ENCODE measurements at places on chromosomes 4 and X.

GRCh38 chr4:159552979-159553768, 450.3 kb downstream of the RAPGEF2 start:
- no peak for DNase-seq

GRCh38 chr4:151961456-151961855, 200.6 kb upstream of the GATB start:
- no peak for DNase-seq

DNA sequence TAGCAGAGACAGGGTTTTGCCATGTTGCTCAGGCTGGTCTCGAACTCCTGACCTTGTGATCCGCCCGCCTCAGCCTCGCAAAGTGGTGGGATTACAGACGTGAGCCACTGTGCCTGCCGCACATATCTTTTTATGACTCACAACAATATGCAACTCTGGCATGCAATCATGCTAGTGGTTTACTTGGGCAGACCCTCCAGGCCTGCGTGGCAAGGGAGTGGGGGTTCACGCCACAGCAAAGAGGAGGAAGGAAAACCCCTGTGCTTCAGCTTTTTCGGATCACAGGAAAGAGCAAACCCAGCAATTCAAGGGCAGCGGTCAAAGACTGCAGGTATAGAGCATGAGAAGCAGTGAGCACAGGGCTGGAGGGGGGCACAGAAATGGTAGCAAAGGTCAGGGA, 48.3 kb upstream of the CD99 start:
- no peak for DNase-seq

DNA sequence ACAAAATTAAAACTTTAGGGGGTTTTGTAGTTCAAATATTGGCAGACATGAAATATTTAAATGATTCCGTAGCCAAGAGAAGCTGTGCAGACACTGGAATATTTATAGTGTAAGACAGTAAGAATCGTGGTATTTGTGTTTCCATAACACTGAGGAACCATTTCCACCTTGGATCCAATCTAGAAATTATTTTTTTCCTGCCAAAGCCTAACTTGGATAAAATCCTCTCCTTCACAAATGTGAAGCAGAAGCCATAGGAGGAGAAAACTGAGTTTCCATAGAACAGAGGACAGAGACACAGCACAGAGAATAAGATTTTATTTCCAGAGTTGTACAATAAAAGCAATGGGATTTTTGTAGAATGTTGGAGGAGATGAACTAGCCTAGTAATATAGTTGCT, 19.9 kb upstream of the SRPX start:
- no peak for DNase-seq

DNA sequence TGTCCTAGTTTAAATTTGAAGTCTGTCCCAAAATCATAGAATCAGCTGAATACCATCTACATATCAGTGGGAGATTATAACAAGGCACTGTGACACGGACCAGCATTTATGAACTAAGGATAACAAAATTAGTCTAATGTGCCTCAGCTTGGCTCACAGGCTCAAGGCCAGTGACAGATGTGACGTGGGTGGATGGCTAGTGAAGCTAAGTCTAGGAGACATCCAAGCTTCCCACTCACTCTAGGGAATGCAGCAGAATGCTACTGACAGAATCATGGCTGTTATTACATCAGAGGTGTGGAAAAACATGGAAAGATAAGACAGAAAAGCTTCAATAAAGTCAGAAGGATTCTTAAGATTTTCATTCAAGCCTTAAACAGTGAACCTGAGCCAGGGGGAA, 329.9 kb downstream of the NAF1 start:
- DNase-seq, result no peak

DNA sequence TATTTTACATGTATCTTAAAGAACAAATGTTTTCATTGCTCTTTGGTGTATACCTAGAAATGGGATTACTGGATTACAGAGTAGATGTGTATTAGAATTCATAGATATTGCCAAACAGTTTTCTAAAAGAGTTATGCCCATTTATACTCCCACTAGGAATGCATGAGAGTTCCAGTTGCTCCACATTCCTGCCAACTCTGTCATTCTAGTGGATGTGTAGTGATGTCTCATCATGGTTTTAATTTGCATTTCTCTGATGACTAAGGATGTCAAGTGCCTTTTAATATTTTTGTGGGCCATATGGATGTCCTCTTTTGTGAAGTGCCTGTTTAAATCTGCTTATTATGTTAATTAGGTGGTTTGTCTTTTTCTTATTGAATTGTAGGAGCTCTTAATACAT, 65.6 kb upstream of the BMP2K start:
- DNase-seq, result no peak

DNA sequence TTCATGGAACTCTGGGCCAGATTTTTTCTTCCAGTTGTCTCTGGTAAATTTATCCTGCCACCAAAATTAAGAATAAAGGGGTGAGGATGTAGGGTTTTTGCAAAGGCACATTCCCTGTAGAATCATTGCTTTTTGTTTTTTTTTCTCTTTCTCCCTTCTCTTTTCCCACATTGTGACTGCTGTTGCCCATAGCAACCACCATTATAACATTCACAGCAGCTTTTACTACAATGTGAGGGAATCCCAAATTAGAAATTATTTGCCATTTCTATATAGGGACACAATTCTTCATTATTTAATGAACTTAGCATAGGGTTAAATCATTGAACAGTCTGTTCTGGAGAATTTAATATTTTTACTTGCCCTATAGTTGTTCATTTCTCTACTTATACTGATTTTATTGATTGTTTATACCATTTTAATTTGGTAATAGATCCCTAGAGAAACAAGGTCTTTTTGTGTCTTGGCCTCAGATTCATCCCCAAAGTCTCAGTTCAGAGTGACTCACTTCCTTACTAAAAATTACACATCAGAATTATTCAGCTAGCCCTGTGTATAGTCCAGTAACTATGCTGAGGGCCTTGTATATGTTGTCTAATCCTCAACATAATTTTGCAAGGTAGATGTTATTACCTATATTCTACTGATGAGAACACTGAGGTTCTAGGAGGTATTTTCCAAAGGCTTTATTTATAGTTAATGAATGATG, 80.8 kb upstream of the ANK2 start:
- no peak for DNase-seq

- no peak for DNase-seq
Observed at GRCh38 chrX:133892337-133892736, 93.1 kb downstream of the GPC3 start.

GRCh38 chrX:54066841-54067240, 22.6 kb upstream of the PHF8 start:
- no peak for DNase-seq

GRCh38 chr4:148716431-148717052, 274.3 kb upstream of the NR3C2 start:
- no peak for DNase-seq

- no peak for DNase-seq
Observed at GRCh38 chrX:10183760-10184159, 27.0 kb downstream of the CLCN4 start.

DNA sequence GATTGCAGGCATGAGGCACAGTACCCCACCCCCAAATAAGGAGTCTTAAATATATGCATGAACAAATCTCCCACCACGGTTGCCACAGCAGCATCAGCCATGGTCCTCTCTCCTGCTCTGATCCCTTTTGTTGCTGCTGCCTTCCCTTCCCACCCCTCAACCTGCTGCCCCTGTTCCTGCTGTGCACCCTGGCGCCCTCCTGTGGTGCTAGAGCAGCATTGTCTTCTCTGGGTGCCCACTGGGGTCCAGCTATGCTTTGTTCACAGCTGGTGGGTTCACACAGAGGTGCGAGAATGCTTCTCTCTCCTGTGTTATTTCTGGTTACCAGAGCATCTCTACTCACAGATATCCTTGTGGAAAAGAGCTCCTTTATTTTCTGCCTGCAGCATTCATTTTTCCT, 116.2 kb downstream of the GATB start:
- DNase-seq, result no peak

DNA sequence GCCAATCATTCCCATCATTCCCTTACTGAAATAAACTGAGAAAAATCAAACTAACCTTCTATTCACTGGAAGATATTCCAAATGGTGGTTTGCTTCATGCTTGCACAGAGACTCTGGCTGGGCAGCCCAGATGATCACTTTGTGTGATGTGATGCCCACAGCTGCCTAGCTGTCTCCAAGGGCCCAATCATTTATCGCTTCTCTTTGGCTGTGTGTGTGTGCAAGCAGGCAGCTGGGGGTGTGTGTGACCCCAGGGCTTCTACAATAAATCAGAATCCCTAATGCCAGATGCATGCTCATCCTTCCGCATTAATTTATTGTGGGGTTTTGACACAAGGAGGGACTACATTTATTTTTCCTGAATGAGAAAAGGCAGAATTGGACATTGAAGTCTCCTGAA, 140.1 kb upstream of the NDP start:
- DNase-seq, result no peak

GRCh38 chrX:99549381-99549780, 860.7 kb downstream of the PCDH19 start:
- no peak for DNase-seq

GRCh38 chr4:81466841-81467671, 4.7 kb downstream of the RASGEF1B start:
- DNase-seq, result no peak

GRCh38 chr4:7295911-7296660, 103.7 kb downstream of the SORCS2 start:
- peak; percentile 82 for DNase-seq

GRCh38 chr4:126783191-126783590, 849.6 kb upstream of the INTU start:
- no peak for DNase-seq

DNA sequence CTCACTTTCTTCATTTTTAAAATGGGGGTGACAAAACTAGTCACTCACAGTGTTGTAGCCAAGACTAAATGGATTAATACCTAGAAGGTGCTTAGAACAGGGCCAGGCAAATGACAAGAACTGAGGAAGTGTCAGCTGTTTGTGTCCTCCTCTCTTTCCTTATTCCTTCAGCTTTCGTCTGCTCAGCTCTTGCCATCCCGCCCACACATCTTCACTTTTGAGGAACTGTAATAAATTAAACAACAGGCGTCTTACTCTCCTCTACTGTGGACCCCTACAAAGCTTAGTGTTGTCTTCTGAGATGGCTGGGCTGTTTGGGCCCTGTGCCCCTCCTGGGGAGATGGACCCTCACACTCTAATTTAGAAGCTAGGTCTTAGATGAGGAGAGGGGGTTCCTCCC, 2.7 kb downstream of the HPSE start:
- no peak for DNase-seq

- DNase-seq, result no peak
Observed at GRCh38 chr4:183297675-183298074, 22.4 kb downstream of the CLDN22 start.

DNA sequence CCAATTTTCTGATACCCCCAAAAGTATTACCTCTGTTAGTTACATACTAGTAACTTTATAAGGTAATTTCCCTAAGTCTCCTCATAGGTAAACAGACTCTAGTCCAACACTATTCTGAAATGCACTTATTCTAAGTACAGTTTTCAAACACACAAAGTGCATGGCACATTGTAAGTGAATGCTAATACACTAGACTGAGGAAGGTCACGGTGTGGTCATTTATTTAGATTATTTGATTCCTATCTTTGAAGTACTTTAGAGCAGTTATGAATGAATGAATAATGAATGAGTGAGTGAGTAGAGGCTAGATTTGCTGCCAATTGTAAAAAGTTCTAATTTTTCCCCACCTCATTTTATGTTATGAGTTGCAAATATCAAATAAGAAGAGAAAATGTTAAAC, 132.8 kb upstream of the UGT8 start:
- DNase-seq, result no peak

DNA sequence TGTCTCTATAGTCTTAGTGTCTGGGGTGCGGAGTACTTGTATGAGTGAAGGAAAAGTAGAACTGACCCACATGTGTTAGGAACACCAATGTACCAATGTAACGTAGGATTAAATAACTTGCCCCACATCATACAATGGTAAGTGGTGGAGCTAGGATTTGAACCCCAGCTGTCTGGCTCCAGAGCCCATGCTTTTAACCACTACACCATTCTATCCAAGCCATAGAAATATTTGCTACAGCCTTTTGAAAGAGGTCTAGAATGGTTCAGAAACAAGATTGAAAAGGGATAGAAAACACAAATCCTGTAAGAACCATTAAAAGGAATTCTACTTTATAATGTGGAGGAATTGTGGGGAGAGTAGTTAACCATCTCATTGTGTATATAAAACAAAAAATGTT, 169.9 kb upstream of the ATP6AP2 start:
- no peak for DNase-seq

DNA sequence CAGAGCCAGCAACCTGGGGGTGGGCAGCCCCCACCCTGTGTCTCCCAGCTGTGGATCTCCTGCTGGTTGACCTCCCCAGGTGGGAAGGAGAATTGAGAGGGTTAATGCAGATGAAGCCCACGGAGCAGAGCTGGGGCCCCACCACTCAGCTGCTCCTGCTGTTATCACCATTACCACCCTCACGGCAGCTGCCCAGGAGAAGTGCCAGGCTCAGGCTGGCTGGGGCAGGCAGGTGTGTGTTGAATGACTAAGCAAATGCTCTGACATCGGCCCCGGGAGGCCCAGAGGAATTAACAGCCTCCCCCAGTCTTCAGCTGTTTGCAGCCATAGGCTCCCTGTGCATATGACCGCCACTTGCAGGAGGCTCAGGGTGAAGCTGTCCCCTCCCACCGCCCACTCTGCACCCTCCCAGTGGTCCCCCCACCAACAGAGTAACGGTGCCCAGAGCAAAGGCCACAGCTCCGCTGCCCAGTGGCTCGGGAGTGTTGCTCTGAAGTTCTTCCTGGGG, 133.8 kb downstream of the CPZ start:
- peak; percentile 18 for DNase-seq

DNA sequence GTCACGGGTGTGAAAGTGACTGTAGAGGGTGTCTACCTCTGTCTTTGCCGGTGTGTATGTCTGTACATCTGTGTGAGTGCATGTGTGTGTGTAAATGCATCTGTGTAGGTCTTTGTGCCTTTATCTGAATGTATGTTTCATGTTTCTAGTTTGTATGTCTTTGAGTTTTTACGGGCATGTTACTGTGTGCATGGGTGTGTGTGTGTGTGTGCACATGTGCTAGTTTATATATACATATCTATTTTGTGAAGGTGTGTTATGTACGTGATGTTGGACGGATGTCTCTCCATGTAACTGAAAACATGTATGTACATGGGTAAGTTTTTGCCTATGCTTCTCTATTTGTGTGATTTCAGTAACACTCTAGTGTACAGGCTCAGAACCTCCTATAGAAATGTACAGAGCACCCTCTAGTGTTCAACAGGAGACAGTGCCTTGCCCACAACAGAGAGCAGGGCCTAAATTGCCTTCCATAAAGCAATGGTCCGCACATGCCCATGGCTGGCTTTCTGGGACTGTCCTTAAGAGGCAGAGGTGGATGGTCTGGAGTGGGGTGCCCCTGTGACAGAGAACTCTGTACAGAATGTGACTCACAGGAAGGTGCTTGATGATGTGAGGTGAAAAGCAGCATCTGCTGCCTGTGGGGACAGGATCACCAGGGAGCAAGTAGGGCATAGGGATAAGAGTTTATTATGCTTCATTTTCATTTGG, 343.5 kb downstream of the RAPGEF2 start:
- no peak for DNase-seq

- no peak for DNase-seq
Observed at GRCh38 chrX:111376897-111377578, 35.0 kb downstream of the DCX start.

All from aorta (tissue), 5 donors.